Right ventricle myocardium superior (tissue), 1 donor: ENCODE measurements at places on chromosomes 12 and 14. TPM values are rescaled to one million over a fixed set of nuclear protein-coding genes. Genes with fewer than 3 reads are reported as not detected.

GRCh38 chr12:117498256-117498655 lies 136.8 kb upstream of the NOS1 start:
- no peak for DNase-seq

DNA sequence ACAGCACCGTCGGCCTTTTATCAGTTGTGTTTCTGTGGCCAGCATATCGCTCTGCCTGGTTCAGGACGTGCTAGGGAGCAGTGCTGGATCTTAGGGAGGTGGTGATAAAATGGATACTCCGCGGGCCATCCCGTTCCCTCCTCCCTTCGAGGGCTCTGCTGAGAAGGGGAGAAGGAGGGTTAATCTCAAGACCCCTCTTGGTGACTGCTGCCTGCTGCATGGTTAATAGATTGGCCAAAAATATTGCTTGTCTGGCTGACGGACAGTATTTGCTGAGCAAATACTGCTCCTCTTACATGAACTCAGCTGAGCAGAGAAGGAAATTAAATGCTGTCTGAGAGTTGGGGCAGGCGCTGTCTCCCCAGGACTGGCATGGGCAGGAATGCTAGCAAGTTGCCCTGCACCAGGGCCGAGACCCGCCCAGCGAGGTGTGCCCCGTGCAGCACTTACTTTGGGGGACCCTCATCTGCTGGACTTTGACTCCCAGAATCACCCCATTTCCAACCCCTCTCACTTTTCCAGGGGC lies 1.2 kb downstream of the FBRSL1 start:
- no peak for DNase-seq

DNA sequence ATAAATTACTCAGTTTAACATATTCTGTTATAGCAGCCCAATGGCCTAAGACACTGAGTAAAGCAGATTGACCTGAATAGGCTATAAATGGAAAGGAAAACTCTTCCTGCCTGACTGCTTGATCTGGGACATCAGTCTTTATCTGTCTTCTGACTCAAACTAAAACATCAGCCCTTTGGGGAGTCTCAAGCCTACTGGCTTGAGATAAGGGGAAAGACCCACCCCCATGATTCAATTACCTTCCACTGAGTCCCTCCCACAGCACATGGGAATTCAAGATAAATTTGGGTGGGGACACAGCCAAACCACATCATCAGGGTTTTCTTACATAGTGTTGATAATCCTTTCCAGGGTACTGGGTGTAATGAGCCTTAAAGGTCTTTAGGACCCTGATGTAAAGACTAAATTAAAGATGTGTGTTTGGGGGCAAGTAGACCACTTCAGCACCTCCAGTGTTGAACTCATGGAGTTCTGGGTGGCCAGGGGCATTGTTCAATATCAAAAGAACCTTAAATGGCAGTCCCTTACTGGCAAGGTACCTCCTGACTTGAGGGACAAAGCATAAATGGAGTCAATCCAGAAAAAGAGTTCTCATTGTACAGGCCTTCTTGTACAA lies 67.8 kb downstream of the TSHR start:
- no peak for DNase-seq

DNA sequence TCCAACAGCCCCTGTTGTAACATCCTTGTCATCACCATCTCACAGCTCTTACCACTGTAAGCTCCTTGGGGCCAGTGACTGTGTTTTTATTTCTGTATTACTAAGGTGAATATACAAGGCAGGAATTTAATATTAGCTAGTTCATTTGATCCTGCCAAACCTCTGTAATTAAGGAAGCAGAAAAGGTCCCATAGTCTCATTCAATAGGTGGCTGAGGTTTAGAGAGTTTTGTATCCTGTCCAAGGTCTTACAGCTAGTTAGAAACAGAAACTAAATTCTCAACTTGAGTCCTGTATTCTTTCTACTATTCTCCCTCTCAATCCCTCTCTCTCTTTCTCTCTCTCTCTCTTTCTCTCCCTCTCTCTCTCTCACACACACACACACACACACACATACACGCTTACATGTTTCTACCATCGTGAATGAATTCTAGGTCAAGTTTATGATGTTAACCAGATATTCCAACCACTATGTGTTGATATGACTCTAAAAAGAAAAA lies 543 bp upstream of the GLIPR1 start:
- no peak for DNase-seq

DNA sequence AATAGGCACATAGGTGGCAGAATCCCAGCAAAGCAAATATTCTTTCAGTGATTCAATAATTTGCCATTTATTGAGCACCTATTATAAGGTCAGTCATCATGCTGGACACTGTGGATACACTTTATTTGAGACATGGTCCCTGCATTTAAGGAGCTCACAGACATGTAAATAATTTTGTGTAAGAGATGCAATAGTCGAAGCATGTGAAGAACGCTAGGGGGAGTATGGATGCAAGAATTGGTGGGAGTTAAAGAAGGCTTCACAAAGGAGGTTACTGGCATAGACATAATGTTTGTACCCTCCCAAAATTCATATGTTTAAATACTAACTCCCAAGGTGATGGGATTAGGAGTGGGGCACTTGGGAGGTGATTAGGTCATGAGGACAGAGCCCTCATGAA lies 260.6 kb upstream of the GARIN6 start:
- no peak for DNase-seq

DNA sequence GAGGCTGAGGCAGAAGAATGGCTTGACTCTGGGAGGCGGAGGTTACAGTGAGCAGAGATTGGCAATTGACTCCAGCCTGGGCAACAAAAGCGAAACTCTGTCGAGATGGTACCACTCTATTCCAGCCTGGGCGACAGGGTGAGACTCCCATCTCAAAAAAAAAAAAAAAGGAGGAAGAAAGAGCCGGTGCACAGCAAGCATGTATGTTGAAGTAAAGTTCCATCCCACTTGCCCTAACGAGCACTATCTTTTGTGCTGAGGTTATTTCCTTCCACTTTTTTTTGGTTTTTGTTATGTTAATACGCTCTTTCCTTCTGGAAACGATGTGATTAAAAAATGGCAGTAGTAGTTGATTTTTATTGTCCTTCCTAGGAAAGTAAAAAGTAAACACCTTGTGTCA lies 19.5 kb upstream of the GOLGA5 start:
- DNase-seq: no peak

CCDC92 gene
- 54.0 TPM for total RNA-seq
